ENCODE measurements at places on chromosomes 5 and 9.
A peak's percentile ranks its signal among the peaks of the same experiment; 100 is the strongest.

DNA sequence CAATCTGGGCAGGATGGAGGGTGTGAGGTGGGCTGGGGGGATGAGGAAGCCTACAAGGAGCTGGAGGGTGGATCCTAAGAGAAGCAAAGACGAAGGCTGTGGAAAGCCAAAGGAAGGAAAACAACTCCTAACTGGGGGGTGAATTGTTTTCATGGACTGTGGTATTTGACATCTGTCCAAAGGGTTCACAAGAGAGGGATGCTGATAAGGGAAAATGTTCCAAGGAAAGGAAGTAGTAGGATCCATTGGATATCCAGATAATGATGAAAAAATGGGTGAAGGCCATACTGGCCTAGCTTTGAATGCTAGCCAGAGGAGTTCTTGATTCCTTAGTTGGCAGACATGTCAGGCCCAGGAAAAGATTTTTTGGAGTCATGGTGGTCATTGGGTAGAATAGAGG is 51.8 kb upstream of the FOXI1 start:
- no peak for DNase-seq

DNA sequence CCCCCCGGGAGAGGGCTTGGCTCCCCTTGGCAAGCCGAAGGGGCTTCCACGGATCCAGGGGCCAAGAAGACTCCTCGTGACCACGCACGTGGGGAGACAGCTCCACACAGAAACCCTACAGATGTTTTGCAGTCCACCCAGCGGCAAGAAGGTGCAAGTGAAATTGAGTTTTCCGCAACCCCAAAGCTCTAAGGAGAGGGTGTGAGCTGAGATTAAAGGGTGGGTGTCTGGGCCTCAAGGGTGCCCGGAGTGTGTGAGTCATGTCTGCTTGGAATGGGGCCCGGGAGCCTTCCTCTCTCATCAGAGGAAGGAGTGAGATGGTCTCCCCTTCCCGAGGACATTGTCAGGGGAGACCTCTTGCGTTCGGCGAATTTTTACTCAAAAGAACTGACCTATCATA is 79.1 kb downstream of the OLFM1 start:
- no peak for DNase-seq

GRCh38 chr5:98779264-98779877 is 5.9 kb downstream of the RGMB start:
- no peak for DNase-seq

DNA sequence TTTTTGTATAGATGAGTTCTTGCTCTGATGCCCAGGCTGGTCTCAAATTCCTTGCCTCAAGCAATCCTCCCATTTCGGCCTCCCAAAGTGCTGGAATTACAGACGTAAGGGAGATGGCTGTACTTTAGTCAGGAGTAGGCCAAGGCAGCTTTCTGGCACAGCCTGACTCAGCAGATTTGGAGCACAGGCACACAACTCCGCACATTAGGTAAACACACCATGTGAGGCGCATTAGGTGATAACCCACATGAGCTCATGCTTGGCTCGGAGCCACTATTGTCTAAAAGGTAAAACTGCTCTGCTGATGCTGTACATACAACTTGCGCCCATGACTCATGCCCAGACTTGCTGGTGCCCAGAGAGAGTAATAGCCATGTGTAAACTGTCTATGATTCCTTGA is 1157.9 kb downstream of the TAF11L14 start:
- DNase-seq = peak; percentile 2

GRCh38 chr5:39934830-39935229 is 510.1 kb upstream of the DAB2 start:
- DNase-seq = no peak

DNA sequence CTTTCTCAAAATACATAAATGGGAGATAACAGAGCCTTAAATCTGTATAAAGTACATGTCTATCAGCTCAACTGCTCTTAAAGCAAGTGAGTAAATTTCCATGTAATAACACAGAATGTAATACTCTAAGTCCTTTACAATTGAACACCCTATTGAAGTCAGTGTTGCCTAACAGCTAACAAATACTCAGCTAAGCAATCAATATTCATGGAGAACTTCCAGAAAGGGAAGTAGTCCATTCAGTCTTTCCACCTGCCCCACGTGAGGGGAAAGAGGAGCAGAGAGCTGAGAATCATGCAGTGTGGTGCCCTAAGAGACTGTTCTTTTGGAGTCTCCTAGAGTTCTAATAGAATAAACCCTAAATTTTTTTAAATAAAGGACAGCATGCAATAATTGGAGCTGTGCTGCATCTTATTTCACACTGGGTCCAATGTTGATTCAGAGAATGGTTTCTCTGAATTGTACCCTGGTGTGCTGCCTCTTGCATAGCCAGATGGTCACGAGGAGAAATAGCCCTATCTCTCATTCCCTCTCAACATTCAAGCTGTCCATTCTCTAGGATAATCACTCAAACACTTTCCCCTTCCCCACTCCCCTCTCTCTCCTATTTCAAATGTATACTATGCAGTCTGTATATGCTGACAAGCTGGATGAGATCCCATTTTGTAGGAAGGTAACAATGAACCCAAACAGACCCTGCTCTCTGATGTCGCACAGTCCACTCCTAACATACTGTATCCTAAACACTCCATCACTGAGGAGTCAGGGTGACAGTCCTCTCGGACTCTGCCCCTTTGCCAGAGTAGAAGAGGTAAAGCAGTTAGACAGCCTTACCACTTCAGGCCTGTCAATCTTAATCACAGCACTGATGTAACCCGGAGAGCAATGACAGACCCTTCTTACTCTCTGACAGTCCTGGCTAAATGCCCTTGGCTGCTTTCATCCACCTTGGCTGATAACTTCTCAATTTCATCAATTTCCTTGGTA is 134.8 kb downstream of the EPB41L4A start:
- peak; percentile 34 for DNase-seq

DNA sequence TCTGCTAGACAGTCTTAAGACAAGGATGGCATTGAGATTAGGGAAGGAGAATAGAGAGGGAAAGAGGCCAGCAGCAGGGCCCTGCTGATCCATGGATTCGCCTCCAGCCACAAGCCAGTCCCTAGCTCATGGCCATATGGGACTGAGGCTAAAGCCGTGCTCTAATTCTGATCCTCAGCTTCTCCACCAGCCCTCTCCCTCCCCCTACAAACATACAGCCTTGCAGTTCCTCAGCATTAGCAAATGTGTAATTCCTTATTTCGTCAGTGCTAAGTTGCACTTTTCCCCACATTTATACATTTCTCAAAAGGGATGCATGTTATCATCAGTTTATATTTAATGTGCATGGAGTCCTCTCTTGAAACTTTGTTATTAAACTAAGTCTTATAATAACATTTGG is 34.8 kb downstream of the ZNF462 start:
- DNase-seq = no peak

DNA sequence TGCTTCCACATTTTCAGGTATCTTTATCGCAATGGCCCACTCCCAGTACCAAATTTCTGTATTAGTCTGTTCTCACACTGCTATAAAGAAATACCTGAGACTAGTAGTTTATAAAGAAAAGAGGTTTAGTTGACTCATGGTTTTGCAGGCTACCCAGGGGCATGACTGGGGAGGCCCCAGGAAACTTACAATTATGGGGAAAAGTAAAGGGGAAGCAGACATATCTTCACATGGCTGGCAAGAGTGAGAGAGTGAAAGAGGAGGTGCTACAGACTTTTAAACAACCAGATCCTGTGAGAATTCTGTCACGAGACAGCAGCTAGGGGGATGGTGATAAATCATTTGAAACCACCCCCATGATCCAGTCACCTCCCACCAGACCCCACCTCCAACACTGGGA is 238.2 kb upstream of the DMAC1 start:
- DNase-seq = no peak

DNA sequence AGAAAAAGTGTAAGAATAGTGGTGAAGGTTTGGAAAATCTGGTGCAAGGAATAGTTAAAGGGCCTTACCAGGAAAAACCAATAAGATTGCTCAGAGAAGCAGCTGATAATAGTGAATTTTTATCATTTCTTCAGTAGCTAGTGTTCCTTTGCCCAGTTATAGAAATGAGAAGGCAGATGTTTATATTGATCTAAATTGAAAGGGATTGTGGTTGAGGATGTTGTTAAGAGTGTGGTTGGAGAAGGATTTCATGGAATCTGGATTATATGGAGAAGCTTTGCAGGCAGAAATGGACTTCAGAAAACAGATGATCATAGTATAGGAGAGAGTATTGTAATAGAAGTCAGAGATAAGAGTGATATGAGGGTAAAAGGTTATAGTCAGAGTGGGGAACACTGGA is 102.6 kb downstream of the XRCC4 start:
- DNase-seq = no peak

DNA sequence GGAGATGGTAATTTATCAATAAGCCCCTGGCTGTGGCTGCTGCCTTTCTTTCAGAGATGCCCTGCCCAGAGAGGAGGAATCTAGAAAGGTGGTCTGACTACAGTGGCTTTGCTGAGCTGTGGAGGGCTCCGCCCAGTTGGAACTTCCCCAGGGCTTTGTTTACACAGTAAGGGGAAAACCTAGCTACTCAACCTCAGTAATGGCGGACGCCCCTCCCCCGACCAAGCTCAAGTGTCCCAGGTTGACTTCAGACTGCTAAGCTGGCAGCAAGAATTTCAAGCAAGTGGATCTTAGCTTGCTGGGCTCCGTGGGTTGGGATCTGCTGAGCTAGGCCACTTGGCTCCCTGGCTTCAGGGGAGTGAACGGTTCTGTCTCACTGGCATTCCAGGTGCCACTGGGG is 865.4 kb upstream of the ACO1 start:
- peak; percentile 50 for DNase-seq

GRCh38 chr5:42908086-42908485 is 96.4 kb upstream of the SELENOP start:
- no peak for DNase-seq

All from NCI-H2029 treated with DMSO at 0.1 percent for 48 hours (cell line).